Naive thymus-derived CD8-positive, alpha-beta T cell (primary cell): ENCODE measurements at places on chromosomes 16 and 17.

- no peak for DNase-seq
These were observed 10.2 kb downstream of the SOCS7 start for GRCh38 chr17:38361694-38362465.

DNA sequence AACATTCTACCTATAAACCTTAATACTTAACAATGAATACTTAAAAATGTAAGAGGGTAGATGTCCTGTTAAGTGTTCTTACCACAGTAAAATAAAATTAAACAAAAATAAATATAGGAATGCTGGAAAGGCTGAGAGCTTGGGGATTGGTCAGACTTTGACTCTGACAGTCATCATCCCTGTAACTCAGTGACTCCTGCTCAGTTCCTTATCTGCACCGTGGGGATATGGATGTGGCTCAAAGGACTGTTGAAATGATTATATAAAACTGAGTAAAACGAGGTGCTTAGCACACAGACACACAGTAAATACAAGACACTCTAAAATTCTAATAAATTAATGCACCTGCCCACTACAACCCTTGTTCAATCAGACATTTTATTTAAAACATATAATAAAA, 338.6 kb downstream of the TMEM114 start:
- no peak for DNase-seq

GRCh38 chr17:7705269-7706255, 560 bp downstream of the EFNB3 start:
- DNase-seq, result no peak

DNA sequence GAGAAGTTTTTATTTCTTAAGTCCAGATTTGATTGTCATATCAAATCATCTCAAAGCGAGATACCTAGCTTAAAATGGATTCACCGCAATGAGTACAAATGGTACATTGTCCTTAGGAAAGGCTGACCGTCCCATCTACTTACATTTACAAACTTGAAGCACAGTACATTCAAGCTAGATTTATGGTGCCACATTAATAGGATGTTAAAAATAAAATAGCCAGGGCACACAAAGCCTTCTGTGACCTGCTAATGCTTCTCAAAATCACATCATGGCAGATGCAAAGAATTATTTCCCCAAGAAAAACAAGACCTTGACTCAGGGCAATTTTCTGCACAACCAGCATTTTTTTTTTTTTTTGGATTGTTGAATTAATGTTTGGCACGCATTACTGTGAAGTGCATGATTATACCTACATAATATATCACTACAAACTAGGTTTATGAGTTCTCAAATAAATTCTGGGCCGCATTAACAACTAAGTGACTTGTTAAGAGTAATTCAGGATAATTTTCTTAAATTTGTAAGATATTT, 25.3 kb downstream of the CACNG1 start:
- no peak for DNase-seq

DNA sequence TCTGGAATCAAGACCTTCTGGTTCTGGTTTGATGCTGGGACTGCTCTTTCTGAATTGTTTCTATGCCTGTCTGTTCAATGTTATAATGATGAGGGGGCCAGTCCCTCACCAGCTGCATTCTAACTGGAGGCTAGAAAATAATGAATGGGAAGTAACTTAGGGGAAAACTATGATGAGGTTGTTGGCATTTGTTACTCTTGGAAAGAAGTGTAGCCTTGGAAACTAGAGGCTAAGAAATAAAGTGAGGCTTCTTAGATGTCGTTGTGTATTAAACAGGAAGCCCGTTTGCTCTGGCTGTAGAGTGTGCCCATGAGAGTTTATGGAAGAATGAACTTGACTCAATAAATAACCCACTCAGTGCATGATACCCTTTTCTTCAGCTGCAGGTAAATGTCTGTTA, 140.8 kb downstream of the PRKCA start:
- DNase-seq, result no peak

DNA sequence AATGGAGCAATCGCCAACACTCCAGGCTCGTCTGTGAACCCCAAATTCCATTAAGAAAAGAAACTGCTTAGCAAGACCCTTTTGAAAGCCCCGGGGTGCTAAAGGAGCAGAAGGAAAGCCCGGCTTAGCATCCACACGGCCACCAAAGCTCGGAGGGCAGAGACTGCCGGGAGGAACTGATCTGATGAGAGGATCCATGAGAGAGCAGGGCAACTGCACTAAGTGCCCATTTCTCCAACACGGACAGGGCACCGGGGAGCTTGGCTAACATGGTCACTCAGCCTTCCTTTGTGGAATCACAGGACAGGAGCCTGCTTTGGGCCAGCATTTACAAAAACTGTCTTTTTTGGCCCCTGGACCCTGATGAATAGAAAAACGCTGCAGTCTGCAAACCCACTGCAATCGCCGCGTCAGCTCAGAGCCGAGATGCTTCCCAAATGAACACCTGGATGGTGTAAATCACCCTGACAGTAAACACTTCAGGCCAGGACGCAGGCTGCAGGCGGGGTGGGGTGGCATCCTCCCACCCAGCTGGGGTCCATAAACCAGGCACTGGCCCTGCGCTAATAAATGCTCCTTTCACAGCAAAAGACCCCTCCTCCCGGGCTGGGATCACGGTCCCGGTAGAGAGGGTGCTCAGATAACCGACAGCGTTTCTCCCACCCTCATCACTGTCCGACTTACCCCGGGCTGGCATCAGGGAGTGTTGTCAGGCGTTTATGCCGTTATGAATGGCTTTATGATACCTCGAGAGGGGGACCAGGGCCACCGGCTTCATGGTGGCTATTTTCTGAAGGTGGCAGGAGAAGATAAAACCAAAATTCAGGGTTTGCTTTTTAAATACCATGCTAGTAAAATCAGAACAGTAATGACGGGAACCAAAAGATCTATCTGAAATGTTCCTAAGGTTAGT, 299.5 kb downstream of the IRF8 start:
- DNase-seq, result no peak

DNA sequence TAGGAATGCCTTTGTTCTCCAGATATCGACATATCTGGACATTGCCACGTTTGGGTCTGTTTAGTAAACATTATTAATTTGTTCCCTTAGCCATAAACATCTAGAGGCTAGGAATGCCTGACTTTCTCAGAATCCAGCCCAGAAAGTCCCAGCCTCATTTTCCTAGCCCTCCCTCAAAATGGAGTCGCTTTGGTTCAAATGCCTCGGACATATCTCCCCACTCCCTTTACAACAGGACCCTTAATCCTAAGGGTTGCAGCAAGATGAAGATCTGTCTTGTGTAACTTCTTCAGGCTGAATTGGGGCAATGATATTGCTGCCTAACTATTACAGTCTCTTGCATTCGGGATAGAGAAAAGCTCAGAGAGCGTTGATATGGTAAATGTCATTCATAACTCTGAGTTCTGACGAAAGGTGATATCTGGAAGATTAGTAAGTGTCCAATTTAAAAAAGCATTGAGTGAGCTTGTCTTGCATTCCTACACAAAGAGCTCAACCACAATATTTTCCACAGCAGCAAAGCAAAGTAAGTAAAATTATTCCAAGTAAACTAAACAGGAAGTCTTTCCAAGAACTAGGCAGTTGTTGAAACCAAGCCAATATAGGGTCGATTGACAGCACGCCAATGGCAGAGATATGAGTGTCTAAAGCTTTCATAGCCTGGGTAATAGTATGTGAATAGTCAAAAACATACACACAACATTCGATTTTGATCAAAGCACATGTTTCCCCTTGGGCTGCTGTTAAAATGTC, 46.0 kb upstream of the ARL4D start:
- no peak for DNase-seq

DNA sequence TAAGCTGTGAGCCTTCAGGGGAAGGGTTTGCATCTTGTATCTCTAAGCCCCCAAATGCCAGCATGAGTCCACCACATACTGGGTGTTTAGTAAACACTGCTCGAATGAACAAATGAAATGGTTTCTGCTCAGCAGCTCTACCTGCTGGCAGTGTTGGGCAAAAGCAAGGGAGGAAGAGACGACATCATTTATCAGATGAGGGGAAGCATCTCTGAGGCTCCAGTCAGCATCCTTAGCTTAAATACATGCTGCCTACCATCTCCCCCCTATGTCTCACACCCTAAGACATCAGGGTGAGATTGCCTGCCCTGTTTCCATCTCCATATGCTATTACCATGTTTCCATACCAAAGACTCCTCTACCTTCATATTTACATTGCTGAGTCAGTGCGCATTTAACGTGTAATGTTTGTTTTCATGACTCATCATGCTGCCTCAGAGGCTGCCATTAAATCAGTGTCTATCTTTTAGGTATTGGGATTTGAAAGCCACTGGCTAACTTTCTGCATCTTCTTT, 379.8 kb downstream of the UTP18 start:
- peak; percentile 6 for DNase-seq

- no peak for DNase-seq
These were observed 49.1 kb downstream of the ADCY7 start for GRCh38 chr16:50315346-50315997.

- DNase-seq, result no peak
These were observed 149.6 kb downstream of the WWOX start for GRCh38 chr16:78249056-78249455.

DNA sequence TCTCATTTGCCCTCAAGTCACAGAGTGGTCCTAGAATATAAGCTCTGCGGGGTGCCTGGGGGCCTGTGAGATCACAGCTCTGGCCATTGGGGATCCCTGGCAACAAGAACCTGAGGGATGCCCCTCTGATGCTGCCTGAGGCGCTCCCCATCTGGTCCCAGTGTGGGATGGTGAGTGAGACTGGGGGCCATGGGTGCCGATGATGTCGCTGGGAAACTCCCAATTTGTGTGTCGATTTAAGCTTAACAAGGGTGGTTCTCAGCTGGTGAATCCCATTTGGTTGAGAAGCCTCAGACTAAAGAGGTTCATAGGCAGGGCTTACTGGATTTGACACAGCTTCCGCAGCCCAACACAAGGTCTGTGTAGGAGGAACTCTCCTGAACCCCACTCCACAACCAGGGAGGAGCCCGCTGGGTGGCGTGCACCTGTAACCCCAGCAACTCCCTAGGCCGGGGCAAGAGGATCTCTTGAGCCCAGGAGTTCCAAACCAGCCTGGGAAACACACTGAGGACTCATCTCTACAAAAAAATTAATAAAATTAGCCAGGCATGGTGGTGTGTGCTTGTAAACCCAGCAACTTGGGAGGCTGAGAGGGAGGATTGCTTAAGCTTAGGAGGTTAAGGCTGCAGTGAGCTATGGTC, 63.7 kb upstream of the SIAH1 start:
- no peak for DNase-seq

- peak; percentile 38 for DNase-seq
These were observed 184.8 kb upstream of the GSE1 start for GRCh38 chr16:85428168-85428898.

DNA sequence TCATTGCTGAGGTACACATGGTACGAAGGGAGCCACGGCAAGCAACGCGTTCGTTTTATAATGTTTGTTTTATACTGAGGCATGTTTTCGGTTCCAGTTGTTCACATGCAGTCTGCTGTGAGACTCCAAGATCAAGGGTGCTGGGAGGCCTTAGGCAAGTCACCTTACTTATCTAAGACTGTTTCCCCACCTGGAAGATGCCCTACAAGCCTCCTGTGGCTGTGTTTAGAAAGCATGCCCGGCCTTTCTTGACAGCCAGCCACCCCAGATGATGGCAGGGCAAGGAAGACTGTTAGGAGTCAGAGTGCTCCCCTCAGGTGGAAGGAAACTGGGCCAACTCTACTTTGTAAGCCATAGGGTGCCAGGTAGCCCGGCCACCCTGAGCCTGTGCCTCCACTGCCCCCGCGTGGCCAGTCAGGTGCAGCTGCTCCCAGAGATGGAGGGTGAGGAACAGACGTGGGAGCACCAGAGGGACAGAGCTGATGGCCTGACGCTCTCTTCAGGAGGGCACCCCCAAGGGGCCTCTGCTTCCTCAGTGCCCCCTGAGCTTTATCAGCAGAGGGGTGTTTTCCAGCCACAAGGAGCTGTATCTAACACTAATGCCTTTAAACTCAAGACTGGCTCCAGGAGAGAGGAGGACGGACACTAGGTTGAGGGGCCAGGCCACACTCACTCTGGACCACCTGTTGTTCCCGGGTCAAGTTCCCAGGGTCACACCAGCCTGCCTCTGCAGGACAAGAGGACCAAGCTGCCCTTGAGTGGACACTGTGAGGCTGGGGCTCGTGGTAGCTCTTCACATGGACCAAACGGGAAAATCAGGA, 5.4 kb downstream of the NAT9 start:
- peak; percentile 77 for DNase-seq
